ENCODE measurements at places on chromosomes 1 and 21.

- DNase-seq = no peak
Measured at GRCh38 chr21:14862794-14863720, 201.7 kb downstream of the NRIP1 start.

- no peak for DNase-seq
Measured at GRCh38 chr1:219289171-219289570, 115.5 kb downstream of the LYPLAL1 start.

DNA sequence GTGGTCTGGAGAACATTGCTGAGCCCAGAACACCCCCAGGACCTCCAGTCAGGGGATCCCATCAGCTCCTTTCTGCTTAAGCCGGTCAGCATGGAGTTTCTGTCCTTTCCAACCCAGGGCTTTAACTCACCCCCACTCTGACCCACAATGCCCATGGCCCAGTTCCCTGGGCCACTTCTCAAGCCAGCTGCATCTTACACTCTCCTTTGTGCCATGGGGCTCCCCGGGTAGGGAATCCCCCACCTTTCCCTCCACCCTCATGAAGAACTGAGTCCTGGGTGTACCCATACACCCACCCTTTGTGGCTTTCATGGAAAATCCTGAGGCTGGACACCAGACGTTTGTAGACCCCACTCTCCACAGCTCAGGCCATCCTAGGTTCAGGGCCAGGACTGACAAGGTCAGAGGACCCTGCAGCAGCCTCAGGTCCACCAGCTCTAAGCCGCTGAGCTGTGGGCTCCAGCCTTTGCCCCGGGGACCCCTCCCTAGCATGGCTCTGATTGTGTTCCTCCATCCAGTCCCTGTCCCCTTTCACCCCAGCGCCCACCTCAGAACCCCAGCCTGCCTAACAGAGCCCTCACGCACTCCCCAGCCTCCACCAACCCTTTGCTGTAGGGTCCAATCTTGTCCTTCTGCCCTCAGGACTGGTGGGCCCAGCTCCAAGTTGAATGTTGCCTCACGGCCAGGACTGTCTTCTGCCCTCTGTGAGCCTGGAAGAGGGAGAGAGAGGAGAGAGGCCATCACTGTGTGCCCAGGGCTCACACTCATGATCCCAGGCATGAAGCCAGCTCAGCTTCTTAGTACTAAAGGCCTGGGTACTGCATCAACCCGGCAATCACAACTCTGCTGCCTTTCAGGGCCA, 394.8 kb downstream of the MATN1 start:
- DNase-seq = no peak

GRCh38 chr1:206793620-206794019, 21.3 kb upstream of the IL10 start:
- DNase-seq = no peak

GRCh38 chr21:26461500-26461899, 111.6 kb downstream of the CYYR1 start:
- no peak for DNase-seq

GRCh38 chr1:47710329-47711071, 272.7 kb downstream of the FOXD2 start:
- DNase-seq = peak; percentile 71

DNA sequence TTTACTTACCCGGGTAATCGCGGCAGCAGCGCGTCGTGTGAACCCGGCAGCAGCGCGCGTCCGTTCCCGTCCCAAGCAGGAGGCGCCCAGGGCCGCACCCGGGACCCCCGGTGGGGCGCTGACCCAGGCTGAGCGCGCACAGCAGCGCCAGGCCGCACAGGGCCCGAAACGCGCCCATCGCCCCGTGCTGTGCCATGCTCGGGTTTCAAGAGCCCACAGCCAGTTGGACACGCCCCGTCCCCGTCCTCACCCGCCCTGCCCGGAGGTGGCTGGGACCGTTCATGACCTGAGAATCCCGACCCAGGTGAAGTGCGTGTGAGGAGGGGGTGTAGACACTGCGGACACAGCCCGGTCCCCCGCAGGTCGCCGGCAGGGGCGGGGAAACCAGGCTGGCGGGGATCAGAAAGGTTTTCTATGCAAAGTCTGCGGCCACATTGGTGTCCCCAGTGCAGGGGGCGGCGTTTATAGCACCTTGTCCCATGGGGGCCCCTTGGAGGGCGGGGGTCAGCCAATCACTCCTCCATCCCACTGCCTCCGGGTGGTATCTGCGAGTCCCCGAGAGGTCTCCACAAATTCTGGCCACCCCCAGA, at the start of gene TNFRSF18:
TSS of gene TNFRSF18 (minus strand) at position 217 of the 590 bp plus-strand sequence. CDS start at position 196, 21 bp downstream.
- no peak for DNase-seq
